ENCODE measurements at places on chromosomes 3 and 15.

GRCh38 chr3:128917291-128917690 lies 37.9 kb downstream of the ACAD9 start:
- DNase-seq, result no peak

DNA sequence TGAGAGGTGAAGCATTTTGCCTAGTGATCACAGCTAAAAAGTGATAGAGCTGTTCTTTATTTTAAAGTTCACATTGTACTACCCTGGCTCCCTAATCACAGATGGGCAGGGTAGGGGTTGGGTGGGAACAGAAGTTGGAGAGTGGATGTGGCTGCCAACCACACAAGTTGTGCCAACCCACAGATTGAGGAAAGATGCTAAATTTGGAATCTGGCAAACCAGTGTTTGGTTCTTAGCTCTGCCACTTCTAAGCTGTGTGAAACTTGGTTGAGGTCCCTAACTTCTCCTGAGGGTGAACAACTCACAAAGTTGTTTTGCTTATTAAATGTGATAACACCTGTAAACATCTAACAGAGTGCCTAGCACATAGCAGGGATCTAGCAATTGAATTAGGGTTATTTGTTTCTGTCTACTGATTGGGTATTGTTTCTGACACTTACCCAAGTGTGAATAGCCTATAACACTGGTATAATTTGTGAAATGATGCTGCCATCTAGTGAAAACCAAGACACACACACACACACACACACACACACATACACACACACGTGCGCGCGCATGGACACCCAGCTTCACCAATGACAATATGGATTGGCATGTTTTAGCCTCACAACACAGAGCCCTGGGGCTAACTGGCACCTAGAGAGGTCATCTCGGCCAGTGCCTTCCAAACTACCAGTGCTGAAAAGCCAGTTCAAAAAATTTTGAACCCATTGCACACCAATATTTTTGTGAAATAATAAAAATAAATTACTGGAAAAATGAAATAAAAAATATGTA lies 25.3 kb downstream of the ADGRG7 start:
- peak; percentile 31 for DNase-seq

DNA sequence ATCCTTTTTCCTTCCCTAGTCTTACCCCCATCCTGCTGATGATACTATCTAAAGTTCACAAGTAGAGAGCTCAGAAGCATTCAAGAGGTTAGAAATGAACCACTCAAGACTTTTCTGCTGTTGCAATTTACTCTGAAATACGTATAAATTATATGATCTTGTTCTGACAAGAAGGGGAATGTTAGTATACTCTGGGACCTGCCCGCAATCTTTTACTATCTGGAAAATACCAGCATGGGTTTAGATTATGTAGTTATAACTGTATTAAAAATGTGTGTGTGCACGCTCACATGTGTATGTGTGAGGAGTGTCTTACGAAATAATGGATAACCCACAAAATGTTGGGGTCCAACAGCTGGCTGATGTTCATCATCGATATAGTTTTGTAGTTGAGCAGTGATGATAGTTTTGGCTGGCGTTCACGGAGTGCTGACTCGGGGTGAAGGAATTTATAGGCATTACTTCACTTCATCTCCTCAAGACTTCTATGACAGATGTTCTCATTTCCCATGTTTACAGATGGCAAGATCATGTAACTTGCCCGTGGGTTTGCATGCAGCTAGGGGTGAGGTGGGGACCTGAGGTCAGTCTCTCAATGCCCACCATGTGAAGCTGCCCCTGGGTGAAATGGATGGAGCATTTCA lies 297.5 kb upstream of the LYSMD4 start:
- DNase-seq, result peak; percentile 66

DNA sequence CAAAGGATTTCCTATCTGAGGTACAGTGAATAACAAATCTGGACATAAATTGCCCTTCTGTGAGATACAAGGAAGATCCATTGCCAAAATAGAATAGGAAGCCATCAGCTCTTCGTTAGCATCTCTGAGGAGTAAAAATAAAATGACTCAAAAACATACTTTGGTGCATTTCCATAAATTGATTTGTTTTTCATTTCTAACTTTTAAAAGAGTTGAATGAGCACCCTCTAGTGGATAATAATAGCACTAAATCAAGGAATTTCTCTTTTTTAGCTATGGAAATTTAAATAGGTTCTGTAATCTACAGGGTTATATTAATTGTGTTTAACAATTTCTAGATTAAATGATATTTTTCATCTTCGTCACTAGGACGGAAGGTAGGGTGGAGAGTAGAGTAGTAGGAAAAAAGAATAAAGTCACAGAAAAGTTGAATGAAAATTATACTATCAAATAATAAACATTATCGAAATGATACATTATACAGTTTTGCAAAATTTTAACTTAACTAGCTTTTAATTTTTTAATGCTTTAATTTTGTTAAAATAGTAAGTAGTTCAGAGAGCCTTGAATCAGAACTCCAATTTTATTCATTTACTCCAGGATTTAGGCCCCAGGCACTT lies 6.4 kb downstream of the NSUN3 start:
- DNase-seq, result peak; percentile 22

DNA sequence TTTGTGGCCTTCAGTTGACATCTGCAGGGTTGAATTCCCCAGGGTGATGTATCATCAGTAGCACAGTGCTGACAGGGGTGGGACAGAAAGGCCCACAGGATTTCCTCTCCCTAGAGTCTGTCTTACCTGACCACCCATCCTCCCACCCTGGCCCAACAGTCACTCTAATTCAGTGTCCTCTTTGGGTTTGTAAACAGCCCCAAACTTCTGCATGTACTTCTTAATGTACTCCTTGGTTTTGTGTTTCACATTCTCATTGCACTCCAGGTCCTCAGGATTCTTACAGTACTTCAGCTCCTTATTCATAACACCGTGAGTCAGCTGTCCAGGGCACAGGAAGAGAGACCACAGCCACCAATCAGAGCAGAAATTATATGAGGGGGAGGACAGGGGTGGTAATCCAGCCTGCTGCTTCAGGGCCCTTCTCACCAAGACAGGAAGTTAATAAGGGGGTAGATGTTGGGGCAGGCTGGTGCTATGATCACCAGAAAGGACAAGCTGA lies 37.5 kb downstream of the NBEAL2 start:
- peak; percentile 89 for DNase-seq

DNA sequence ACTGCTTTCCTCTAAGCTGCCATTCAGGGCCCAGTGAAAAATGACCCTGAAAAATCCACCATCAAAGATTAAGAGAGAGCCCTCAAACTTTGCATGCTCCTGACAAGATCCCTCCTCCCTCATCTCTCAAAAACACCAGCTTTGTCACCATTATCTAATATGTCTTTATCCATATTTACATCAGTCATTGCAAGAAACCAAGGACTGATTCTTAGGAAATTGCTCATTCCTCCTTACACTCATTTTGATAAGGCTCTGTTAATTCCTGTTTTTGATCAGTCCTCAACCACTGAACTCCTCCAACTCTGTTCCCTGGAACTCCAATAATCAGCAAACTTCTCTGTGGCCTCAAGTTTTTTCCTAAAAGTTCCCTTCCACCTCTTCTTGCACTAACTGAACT lies 51.8 kb downstream of the CD200 start:
- DNase-seq, result no peak

DNA sequence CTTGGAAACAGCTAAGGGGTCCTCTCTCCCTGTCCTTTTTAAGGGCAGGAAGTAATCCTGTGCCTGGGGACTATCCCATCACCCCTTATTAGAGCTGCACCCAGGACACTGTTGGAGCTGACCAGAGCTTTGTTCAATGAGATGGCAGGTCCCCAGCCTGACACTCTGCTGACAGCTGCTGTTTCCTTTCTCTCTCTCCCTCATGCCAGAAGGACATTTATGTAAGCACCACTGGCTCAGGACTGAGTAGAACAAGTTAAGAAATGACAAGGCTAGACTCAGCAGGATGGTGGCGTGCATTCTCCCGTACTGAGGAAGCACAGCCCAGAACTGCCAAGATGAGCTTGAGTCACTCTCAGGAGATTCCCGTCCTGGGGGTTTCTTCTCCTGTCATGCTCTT lies 17.3 kb downstream of the GJD2 start:
- no peak for DNase-seq

DNA sequence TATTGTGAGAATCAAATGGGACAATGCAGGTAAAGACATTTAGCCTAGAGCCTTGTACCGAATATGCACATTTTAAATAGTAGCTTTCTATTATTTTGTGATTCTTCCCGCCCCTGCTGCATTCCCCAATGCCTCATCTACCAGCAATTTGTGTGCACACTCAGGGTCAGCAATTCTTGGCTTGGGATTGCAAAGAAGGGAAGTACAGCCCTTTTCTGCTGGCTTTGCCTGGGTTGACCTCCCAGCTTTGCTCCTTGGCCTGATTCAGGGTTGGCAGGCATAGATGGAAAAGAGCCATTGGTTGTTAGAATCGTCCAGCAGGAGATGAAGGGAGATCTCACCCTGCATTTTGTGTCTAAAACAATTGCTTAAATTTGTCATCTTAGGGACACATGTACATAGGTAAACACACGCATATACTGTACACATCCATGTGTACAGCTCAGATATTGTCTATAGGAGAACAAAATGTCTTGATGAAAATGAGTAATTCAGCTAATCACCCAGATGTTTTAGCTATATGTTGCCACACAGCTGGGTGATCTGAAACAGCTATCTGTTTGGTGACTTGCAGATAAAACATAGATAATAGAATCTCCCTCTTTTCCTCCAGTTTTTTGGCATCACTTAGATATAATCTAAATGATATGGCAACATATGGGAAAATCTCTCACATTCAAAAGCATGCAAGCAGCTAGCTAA lies 340.9 kb upstream of the TBL1XR1 start:
- DNase-seq, result peak; percentile 47

DNA sequence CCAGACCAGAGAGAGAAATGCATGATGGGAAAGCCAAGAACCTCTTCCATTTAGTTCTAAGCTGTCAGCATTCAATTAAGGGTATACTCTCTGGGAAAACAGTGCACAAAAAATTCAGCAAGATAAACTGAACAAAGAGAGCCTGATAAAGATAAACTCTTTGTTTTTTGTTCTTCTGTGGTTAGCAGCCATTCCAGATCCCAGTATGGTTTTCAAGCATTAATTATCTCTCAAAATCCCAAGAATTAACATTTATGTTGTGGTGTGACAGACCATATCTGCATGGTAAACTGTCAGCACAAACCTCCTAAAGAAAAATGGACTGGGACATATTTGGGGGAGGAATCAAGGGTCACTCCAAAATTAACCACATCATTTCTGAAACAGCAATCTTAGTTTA lies 124.0 kb upstream of the LRRN1 start:
- no peak for DNase-seq

GRCh38 chr3:42979044-42979972 lies at the start of gene GASK1A:
Gene GASK1A (plus strand): TSS chr3:42979311. CDS start chr3:42979643, 332 bp downstream.
- peak; percentile 7 for DNase-seq

DNA sequence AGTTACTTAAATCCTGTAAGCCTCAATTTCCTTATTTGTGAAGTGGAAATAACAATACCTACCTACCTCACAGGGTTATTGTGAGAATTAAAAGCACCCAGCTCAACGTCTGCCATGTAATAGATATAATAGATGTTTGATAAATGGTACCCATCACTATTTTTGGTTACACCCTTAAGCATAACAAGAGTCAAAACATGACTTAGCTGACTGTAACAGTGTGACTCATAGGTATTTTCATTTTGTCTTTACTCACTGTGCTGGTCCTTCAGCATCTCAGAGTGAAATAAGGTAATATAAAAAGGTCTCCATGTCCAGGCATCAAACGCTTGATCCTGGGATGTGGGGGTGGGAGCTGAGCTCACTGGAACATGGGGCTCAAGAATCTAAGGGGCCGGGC lies 3.1 kb downstream of the CPLX3 start:
- DNase-seq, result no peak

DNA sequence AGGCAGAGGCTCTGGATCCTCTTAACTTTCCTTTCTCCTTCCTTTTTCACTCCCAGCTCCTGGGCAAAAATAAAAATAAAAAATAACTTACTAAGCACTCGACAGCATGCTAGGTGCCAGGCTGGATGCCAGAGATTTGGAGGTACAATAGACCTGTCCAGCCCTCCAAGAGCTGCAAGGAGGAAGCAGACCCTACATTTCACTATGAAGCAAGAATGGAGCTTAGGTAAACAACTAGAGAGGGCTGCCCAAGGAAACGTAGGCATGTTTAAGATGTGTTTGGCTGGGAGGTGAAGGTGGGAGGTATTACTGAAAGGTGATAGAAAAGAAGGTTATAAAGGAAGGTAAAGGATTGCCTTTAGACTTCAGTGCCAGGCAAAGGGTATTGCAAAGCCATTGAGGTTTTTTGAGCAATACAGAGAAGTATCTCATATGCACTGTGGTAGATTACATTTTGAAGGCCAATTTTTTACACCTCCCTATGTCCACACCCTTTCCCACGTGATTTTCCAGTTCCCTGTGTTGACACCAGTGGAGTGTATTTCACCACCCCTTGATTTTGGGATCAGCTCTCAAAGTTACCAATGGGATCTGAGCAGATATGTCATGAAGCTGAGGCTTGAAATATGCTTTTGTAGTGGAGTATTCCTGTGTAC lies 69.1 kb downstream of the DCLK3 start:
- DNase-seq, result no peak

DNA sequence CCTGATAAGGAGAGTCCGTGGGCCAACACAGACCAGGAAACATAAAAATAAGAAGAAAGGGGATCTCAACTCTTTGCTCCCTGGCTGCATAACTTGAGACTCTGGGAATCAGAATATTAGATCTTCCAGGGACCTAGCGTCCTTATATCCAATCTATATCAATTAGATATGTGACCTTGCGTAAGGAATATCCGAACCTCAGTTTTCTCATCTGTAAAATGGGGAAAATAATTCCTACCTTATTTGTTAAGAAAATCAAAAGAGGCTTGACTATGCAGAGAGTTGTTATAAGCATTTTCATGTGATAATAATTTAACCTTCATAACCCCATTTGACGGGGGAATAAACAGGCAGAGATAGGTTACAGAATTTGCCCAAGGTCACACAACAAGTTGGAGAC lies 7.1 kb upstream of the LIPC start:
- no peak for DNase-seq

DNA sequence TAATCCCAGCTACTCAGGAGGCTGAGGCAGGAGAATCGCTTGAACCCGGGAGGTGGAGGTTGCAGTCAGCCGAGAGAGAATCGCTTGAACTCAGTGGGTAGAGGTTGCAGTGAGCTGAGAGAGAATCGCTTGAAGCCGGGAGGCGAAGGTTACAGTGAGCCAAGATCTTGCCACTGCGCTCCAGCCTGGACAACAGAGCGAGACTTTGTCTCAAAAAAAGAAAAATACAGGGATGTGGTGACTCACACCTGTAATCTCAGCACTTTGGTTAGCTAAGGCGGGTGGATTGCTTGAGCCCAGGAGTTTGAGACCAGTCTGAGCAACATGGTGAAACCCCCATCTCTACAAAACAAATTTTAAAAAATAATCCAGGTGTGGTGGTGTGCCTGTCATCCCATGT lies 26.8 kb downstream of the UBE2E1 start:
- no peak for DNase-seq

- no peak for DNase-seq
Measured at GRCh38 chr3:193984876-193985275, 151.1 kb upstream of the HES1 start.

DNA sequence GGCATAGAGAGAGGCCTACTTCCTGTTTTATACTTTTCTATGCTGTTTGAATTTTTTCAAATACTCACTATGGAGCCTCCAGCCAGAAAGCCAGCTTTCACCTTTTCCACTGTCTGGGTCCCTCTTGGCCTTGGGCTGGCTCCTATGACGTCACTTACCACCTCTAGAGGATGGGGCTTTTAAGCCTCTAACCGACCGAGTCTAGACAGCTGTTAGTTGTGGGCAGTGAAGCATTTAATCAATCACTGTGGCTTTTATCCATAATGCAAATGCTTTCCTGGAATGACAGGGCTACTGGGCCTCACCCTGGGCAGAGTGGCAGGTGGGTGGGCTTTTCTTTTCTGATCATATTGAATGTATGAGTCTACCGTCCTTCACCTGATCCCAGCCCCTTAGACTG lies 61.9 kb downstream of the LRRK1 start:
- no peak for DNase-seq
